Amygdala (tissue), 56 donors: ENCODE measurements at places on chromosomes 5 and 9.

DNA sequence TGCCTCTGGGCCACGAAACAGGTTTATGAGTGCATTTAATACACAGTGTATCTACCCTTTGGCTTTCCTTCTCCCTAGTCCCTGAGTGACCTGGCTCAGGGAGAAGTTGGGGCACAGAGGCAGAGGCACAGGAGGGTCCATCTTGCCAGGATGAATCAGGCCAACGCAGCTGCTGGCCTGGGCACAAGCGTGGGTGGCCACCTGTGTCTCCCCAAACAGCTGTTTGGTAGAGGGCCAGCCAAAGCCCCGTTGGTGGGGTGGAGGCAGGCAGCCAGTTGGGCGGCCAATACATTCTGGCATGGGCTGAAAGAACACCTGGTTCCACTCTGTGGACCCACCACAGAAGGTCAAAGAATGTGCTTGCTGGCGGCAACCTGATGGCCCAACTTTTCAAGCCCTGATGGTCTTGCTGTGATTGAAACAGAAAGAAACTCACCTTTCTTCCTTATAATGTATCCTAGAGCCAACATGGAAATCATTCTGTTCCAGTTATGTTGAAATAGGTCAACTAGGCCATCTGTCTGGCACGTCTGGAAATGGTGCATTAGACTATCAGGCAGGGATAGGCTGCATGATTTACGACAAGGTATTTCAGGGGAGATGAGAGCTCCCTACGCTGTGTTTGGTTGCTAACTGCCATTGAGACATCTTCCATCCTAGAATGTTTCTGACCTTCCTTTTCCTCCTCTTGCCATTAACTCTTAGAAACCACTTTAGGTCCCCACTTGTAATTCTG lies 337.4 kb downstream of the ADAMTS6 start:
- DNase-seq: no peak

DNA sequence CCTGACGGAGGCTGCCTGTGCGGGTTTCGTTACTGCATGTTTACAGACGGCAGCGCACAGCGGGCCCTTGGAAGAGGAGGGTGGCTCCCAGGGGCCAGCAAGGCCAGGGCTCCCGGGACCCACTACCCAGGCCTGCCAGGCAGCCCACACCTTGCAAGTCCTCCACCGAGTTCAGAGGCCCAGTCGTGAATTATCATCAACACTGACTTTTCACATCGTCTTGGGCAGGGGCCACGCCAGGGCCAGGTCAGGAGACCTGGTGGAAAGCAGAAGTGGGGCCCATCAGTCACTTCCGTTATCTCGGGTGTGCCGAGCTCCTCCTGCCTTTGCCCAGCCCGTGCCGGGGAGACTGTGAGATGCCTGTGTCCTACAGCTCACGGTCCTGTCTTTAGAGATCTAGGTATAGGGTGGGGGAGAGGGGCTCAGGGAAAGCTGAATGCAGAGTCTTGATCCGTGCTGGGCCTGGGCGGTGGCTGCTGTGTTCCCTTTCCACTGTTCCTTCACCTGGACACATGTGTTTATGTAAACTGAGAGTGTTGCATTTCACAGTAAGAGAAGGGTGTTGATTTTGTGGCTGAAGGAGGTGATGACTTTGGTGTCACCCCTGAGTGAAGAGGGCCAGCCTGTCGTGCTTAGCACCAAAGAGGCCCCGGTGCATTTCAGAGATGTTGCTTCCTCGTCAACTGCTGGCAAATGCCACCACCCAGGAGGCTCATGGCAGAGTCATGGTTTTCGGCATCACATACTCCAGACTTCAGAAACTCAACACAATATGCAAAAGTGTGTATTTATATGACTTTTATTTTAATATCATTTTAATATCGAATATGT lies 175.2 kb downstream of the GAPVD1 start:
- no peak for DNase-seq

- DNase-seq: no peak
Observed at GRCh38 chr9:89436963-89437625, 60.8 kb downstream of the SEMA4D start.

DNA sequence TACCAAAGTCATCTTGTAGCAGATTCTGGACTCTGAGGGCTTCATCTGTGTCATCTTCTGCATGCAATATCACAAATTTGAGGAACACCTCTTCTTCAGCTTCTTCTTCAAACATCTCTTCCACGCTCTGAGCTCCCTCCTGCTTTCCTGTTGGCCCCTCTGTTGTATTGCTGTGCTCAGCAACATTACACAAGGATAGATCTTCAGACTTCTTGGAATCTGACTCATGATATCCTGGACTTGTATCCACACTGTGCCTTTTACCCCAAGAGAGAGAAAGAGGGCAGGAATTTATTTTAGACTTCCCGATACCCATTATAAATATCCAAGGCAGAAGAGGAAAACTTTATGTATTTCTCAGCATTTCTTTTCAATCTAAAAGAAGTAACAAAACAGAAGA lies 21.3 kb downstream of the TICAM2 start:
- DNase-seq: no peak

- no peak for DNase-seq
Observed at GRCh38 chr9:135975834-135976233, 14.7 kb upstream of the UBAC1 start.

DNA sequence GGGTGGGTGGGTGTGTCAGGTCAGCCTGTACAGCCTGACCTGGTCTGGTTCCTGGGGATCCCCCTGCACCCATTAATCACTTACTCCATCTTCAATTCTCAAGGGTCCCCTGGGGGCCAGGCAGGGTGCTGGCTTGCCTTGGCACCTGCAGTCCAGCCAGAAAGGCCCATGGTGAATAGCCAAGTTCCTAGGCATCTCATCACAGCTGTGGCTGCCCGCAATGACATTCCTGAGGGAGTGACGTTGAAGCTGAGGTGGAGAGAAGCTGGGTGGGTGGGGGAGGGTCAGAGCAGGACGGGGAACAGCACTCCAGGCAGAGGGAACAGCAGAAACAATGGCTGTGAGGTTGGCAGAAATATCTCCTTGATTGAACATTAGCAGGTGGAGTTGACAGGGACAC lies 10.6 kb downstream of the HMCN2 start:
- DNase-seq: no peak

DNA sequence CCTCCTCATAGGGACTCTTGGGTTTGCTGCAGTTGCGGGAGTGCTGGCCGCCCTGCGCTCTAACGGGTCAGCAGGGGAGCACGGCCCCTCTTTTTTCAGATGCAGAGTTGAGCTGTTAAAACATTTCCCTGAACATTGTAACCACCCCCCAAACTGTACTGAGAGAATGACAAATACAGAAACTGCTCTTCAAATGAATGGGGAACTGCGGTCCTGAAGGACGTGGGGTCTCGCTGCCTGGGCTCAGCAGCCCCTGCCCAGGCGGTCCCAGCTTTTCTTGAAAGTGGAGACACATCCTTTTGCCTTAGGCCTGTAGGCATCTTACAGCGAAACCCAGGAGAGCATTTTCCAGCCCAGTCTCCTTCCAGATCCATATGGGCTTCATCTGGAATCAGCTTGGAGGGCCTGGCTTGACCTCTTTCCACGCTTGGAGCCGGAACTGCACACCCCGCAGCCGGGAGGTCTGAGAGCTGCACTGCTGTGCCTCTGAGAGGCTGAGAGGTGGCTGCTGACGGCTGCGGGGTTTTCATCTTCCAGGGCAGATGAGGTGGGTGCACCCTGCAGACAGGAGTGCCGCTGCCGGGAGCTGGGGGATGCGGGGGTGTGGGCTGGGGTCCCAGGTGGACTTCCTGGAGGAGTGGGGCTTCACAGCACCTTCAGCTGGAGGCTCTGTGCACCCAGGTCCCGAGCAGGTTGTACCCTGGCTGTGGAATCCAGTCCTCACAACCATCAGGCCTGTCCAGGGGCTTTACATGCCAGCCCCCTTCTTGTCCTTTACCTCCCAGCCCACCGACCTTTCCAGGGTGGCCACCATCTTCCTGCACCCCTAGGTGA lies 1.2 kb upstream of the AGPAT2 start:
- no peak for DNase-seq

DNA sequence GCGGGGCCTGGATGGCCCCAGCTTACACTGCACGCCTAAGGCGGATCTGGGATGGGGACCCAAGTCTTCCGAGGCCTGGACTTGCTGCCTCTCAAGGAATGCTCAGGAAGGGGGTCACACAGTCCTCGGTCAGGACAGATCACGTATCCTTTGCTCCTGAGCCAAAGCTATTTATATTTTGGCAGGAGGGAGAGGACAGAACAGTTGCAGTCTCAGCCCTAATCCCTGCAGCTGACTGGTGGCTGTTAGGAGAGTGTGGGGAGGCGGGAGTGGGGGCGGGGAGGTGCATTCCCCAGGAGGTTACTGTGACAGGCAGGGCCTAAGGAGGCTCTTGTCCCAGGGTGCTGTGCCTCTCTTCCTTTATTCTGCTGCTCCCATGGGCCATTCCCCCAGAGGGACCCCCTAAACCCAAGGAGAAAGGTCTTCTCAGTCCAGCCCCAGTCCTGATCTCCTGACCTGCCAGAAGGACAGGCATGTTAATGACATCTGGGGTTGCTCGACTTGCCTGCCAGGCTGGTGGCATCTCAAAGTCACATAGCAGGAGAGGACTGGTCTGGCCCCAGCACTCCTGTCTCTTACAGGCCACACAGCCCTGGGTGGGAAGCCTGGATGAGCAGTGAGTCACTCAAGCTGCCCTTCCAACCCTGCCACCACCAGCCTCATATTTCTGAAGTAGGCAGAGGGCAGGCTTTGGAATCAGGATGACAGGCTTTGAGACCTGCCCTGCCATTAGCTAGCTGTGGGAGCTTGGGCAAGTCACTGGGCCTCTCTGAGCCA lies 51.9 kb downstream of the COL27A1 start:
- DNase-seq: peak; percentile 14

DNA sequence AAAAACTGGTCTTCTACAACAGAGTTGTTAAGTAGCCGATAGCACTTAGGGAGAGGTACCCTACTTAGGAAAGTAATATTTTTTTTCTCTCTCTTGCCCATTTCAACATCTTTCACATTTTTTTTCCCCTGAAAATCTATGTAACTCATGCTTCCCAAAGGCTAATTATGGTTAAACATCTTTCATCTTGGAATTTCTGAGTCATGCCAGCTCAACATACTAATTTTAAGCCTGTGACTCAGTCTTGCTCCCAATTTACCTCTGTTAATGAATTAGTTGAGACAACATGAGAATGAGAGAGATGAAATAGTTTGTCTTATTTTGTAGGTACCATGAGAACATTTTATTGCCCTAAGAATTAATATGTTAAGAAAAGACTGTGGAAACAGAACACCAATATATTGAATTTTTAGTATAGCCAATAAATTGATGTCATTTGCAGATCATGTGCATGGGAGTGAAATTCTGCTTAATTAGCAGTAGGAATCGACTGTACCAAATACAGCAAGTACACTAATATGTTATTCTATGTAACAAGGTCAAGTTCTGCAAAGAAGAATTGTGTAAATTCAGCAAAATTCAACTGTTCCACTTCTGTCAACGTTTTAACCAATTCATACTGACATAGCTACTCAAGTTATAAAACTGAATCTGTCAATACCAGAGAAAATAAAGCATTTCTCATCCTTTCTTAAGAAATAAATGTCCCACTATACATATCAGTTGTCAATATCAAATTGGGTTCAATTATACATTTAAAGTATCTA lies 550.0 kb downstream of the PTPRD start:
- no peak for DNase-seq

DNA sequence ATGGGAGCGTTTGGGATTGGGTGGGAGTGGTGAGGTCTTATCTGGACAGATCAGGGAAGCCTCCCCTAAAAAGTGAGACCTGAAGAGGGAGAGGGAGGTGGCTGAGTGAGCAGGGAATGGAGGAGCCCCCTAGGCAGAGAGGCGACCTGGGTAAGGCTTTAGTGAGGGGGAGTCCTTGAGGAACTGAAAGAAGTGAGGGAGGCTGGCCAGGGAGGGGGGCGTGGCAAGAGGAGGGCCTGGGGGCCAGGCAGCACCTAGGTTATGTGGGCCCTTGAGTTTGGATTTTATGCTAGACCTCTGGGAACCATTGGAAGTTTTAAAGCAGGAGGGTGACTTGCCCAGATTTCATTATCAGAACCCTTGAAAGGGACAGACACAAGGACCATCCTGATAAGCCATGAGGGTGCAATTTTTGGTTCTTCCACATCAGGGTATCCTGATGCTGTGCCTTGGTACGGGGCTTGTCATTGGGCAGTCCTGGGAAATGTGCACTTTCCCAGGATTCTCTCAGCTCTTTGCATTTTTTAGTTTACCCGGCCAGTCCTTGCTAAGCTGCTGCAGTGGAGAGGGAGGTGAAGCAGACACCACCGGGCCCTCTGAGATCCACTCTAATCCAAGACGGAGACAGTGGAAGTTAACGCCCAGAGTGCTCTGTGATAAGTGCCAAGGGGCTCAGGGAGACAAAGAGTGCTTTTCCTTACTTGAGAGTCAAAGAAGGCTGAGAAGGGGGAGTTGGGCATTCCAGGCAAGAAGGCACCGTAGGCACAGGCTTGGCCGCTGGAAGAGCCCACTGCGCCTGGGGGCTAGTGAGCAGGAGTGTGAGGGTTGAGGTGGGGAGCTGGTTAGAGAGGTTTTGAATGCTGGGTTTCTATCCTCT lies 16.1 kb downstream of the GSN start:
- DNase-seq: no peak

GRCh38 chr5:124180875-124181461 lies 565.5 kb downstream of the ZNF608 start:
- no peak for DNase-seq

- DNase-seq: no peak
Observed at GRCh38 chr9:133238272-133238850, 29.3 kb upstream of the OBP2B start.
